Activated gamma-delta T cell treated with anti-CD3 and anti-CD28 coated beads, Interleukin-2, amount 50 U/mL, for 16 hours (primary cell): ENCODE measurements at places on chromosomes 5 and 9.

DNA sequence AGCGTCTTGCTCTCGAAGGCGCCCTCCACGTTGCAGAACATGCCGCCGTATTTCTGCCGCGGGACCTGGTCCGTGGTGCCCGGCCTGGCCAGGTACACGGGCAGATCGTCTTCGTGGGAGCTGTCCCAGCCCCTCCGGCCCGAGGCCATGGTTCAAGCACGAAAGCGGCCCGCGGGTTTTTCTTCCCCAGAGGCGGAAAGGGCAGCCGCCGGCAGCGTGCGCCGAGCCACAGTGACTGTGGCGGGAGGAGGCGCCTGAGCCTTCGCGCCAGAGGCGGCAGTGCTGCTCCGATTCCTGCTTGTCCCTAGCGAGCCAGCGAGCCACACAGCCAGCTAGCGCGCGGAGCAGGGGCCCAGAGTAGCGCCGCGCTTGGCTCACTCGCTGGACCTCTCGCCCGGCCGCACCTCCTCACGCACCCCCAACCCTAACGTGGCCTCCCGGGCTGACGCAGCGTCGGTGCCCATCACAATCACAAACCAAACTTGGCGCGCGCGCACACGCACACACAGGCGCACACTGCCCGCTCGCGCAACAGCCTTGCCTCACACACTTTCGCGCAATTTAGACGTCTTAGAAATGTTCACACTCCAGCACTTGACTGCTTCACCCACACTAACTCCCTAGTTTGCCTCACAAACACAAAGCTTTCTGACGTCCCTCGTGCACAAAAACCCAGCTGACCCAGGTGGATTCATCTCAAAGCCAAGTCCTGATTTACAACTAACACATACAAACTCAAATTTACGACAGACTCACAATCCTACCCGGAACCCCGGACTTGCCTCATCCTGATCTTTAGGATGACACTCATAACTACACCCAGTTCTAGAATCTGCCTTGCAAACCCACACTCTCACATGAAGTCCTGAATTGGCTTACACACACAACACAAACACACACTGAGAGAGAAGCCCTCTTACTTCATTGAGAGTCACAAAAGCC is at the start of gene DPYSL3:
Gene DPYSL3, minus strand, starts transcription at position 359 of the 942 bp plus-strand sequence. Its CDS starts 210 bp downstream, at position 149.
- DNase-seq, result no peak

GRCh38 chr9:27768781-27769180 is 195.5 kb upstream of the C9orf72 start:
- DNase-seq, result no peak

DNA sequence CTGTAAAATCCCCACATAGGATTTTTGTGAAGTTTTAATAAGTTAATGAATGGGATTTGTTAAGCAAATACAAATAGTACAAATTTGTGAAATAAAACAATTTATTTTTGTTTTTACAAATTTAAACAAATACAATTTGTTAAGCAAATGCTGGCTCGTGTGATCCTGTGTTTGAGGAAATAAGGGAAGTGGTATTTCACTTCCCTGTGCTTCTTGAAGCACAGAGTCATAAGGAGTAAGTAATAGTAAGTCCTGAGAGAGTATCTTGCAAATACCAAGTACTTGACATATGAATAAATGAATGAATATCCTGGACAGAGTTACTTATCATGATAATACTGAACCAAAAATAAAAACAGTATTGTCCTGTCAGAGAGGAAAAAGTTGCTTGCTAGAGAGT is 9.1 kb downstream of the SMIM3 start:
- DNase-seq, result no peak

DNA sequence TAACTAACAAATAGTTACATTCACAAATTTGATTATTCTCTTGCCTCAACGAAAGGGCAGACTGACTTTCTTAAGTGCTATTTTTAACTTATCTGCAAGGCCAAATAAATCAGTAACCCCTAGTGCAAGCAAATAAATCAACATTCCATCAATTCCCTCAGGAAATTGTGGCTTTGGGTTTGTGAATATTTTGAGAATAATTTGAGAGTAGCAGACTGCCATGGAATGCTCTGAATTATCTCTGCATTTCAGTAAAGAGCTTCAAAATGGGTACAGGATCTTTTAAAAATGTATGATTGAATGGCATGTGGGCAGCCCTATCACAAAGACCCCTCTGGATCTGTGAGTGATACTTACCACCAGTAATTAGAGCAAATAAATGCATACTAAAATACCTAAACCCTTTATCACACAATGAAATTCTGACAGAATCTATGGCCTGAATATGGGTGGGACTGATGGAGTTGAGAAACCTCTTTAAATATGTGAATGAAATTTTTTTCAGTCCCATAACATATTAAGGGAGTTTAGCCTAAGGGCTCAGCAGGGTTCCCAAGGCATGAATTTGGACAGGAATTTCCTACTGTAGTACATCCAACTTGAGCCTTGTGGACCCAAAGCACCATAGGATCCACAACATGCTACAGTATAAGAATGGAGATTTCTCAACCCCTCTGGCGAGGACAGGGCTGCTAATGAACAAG is 92.5 kb upstream of the ITGA2 start:
- DNase-seq, result no peak

GRCh38 chr9:3035579-3036332 is 191.9 kb upstream of the PUM3 start:
- no peak for DNase-seq

DNA sequence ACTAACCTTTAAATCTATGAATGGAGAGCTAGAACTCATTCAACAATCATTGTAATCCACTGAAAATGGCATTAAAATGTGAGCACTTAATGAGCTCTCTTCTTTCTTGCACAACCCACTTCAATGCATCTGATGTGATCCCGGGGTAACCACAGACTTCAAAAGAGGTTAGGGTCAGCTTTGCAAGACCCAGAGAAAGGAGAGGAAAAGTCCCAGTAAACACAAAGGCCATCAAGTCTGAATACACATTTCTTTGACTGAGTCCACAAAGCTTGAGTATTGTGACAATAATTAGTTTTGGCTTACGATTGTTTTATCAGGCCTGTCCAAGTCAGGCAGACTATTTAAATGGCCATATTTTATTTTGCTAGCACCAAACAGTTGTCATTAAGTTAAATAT is 148.8 kb upstream of the ZNF608 start:
- no peak for DNase-seq

DNA sequence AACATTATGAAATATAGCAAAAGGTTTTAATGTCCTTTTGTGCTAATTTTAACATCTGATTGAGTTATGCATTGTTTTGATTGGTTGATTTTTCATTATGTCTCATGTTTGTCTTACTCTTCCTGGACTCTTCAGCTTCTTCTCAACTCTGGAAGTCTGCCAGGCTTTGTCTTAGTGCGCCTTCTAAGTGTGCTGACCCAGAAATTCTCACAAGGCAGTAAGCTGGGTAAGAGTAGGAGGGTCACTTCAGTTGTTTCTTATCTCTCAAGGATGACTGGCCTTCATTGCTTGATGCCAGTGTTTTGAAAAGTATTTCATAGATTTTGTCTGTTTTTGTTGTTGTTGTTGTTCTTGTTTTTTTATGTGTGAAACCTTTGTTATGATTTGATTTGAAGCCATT is 59.2 kb downstream of the RIC1 start:
- no peak for DNase-seq

GRCh38 chr5:155983954-155984353 is 343.0 kb upstream of the SGCD start:
- DNase-seq, result no peak

- no peak for DNase-seq
These were observed 403.1 kb downstream of the TMEM232 start for GRCh38 chr5:110323357-110323756.

DNA sequence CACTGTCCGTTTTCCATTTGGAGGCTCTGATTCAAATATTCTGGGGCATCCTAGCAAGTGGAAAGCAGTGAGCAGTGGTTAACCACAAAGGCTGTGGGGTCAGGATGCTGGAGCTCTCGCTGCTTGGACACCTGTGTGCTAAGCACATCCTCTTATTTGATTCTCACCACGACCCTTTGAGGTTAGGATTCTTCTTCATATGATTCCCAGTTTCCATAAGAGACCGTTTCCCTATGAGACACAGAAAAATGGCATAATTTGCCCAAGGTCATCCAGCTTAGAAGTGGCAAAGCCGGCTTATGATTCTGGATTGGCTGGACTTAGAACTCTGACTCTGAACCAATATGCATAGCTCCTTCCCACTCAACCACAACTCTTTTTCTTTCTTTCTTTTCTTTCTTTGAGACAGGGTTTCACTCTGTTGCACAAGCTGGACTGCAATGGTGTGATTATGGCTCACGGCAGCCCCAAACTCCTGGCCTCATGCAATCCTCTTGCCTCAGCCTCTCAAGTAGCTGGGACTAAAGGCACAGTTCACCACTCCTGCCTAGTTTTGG is 207.7 kb downstream of the TTLL11 start:
- DNase-seq, result no peak

DNA sequence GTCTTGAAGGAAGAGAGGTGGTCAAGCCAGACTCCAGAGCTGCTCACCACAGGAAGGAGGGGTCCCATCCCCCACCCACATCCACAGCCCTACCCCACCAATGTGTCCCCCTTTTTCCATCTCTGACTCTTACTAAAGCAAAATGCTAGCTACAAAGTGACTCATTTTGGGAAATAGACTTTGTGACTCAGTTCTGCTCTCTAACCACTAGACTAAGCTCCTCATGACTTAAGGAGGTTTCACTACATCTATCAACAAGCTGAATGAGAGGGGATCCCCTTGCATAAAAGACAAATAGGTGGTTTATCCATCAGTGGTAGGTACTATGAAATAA is 35.1 kb upstream of the ADRB2 start:
- DNase-seq, result no peak

GRCh38 chr9:14221119-14221518 is 92.8 kb downstream of the NFIB start:
- DNase-seq, result no peak

- DNase-seq, result no peak
These were observed 46.9 kb downstream of the VCAN start for GRCh38 chr5:83518319-83519061.
